Melanocyte of skin (primary cell): ENCODE measurements at places on chromosomes 7 and 10. TPM values are rescaled to one million over a fixed set of nuclear protein-coding genes. Genes with fewer than 3 reads are reported as not detected.

The BTBD16 gene
- total RNA-seq, result not detected in 2 replicates

The ASZ1 gene
- total RNA-seq, result not detected in 2 replicates

The HOXA10 gene
- 1.00 and 9.6 TPM in 2 replicates for total RNA-seq

The OR2A1 gene
- 0.15 TPM in 1 of 2 replicates, not detected in the other for total RNA-seq

The ZDHHC6 gene
- total RNA-seq, result 31.3 and 35.9 TPM in 2 replicates

The PNLIP gene
- total RNA-seq, result not detected in 2 replicates

The AKR1D1 gene
- not detected in 2 replicates for total RNA-seq

The CCZ1 gene
- 55.7 and 69.8 TPM in 2 replicates for total RNA-seq

The MRC1 gene
- total RNA-seq, result under 0.01 and 0.34 TPM in 2 replicates

The ITGB8 gene
- 351 and 429 TPM in 2 replicates for total RNA-seq

The ZCWPW1 gene
- total RNA-seq, result 2.9 and 3.1 TPM in 2 replicates

The ADARB2 gene
- total RNA-seq, result 0.36 TPM in 1 of 2 replicates, not detected in the other

The ANXA8L1 gene
- 0.36 TPM in 1 of 2 replicates, not detected in the other for total RNA-seq

The SYT15 gene
- total RNA-seq, result under 0.01 TPM in 1 of 2 replicates, not detected in the other

The BICC1 gene
- 5.3 and 6.9 TPM in 2 replicates for total RNA-seq

The OR13A1 gene
- total RNA-seq, result not detected in 2 replicates

The CHRM2 gene
- total RNA-seq, result under 0.01 TPM in 1 of 2 replicates, not detected in the other

The ADIRF gene
- total RNA-seq, result not detected in 2 replicates

The PCLO gene
- under 0.01 TPM in 2 replicates for total RNA-seq

The APBB1IP gene
- not detected in 2 replicates for total RNA-seq

The TRPV5 gene
- total RNA-seq, result not detected in 2 replicates

The ZMIZ1 gene
- total RNA-seq, result 16.7 and 22.4 TPM in 2 replicates

The CPXM2 gene
- 4.7 and 7.9 TPM in 2 replicates for total RNA-seq

The RBP3 gene
- not detected in 2 replicates for total RNA-seq

The MICALL2 gene
- 9.0 and 13.9 TPM in 2 replicates for total RNA-seq

The PSPH gene
- 153 and 178 TPM in 2 replicates for total RNA-seq
